ENCODE measurements at places on chromosomes 1 and 21.

GRCh38 chr1:39317910-39318633 lies 113.6 kb downstream of the MACF1 start:
- DNase-seq = no peak

- DNase-seq = no peak
Observed at GRCh38 chr1:16972189-16972895, 8.1 kb downstream of the MFAP2 start.

- DNase-seq = peak; percentile 55
Observed at GRCh38 chr1:218339267-218339831, 5.8 kb upstream of the TGFB2 start.

GRCh38 chr1:6260961-6261614 lies at the start of gene GPR153:
GPR153 (minus strand) TSS chr1:6261098; CDS start chr1:6254905, 6,193 bp downstream.
- peak; percentile 62 for DNase-seq

DNA sequence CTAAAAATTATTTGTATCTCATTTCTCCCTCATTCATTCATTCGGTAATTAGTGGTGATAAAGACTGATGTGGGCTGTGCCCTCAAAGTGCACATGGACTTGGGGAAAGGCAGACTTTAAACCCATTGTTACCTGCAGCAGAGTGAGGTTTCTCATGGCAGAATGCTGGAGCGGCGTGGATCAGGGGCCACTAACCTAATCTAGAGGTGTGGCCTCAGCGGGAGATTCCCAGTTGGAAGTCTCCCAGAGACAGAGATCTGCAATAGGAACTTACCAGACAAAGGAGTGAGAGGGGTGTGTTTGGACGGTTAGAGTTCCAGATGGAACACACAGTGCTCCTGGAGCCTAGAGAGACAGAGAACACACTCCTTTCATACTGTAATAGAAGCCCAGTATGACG lies 73.5 kb downstream of the VPS26C start:
- no peak for DNase-seq

- DNase-seq = no peak
Observed at GRCh38 chr1:73980324-73981040, 217.5 kb downstream of the LRRIQ3 start.

- DNase-seq = peak; percentile 33
Observed at GRCh38 chr1:21344750-21345443, 54.6 kb upstream of the ECE1 start.

- no peak for DNase-seq
Observed at GRCh38 chr21:23452384-23453083, 2154.7 kb downstream of the MRPL39 start.

- DNase-seq = no peak
Observed at GRCh38 chr1:30189818-30190500, 533.4 kb downstream of the MATN1 start.

- DNase-seq = no peak
Observed at GRCh38 chr1:21752186-21752585, 30.8 kb downstream of the USP48 start.

GRCh38 chr1:180482425-180483275 lies 19.7 kb downstream of the ACBD6 start:
- peak; percentile 74 for DNase-seq

DNA sequence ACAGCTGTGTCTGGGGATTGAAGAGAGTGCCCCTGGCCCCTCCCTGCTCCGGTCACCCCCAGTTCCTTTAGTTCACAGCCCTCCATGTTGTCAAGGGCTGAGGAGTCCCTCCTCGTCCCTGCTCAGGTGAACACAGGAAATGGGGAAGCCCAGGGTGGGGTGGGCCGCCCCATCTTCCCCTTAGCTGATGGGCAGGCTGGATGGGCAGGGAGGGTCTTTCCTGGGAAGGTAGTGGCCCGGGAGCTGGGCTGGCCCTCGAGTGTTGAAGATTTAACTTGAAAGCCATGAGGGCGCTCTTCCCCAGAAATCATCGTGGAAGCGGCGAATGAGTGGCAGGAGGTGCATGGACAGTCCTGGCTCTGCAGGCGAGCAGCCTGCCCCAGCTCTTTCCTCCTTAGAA lies 18.3 kb upstream of the NPHP4 start:
- no peak for DNase-seq

DNA sequence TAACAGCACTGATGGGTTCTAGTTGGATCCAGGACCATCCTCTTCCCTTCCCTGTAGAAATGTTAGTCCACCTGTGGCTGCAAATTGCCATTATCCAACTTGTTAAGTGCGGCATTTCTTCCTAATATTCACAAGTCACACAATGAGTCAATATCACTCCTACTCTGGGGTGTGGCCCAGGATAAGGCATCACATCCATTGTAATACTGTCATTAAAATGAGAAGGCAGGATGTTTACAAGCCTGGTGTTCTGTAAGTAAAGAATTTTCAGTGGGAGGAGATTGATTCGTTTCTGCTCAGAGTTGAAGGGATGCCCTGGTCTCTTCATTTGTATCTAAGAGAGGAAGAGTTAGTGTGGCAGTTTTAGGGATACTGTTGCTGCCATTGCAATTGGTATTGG lies 18.1 kb upstream of the ARHGAP29 start:
- no peak for DNase-seq

DNA sequence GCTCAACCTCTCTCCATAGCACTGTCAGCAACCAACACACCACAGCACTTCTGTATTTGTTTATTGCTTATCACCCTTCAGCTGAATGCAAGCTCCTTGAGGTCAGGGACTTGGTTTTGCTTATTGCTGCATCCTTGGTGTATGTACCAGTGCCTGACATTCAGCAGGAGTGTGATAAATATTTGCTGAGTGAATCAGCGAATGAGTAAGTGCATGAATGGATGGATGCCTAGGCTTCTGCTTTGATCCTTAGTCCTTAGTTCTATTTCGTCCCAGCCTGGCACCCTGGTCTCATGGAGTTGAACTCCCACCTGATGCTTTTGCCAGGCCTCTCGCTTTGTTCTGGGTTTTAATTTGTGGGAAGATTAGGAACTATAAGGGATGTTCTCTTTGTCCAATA lies 88.2 kb downstream of the ZSCAN20 start:
- peak; percentile 54 for DNase-seq

All from RKO (cell line).